ENCODE measurements at places on chromosomes 3 and 15.
A peak's percentile ranks its signal among the peaks of the same experiment; 100 is the strongest.

DNA sequence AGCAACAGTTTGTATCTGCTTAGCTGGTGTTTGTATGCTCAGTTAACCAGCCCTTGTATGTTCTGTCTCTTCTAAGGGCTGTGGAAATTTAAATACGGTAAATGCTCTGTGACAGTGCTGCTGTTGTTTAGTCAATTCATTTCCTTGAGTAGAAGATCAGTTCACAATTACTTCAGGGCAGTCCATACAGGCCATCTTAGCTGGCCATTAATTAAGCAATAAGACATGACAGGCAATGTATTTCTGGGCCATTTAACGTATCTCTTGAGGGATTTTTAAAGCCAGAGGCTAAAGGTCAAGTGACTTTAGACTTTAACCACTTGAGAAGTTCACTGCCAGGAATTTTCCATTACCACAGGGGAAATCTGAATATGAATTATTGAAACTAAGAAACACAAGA is 351.8 kb downstream of the ZIC1 start:
- DNase-seq: no peak

- no peak for DNase-seq
These were observed 113.3 kb downstream of the SMAD6 start for GRCh38 chr15:66815318-66815717.

DNA sequence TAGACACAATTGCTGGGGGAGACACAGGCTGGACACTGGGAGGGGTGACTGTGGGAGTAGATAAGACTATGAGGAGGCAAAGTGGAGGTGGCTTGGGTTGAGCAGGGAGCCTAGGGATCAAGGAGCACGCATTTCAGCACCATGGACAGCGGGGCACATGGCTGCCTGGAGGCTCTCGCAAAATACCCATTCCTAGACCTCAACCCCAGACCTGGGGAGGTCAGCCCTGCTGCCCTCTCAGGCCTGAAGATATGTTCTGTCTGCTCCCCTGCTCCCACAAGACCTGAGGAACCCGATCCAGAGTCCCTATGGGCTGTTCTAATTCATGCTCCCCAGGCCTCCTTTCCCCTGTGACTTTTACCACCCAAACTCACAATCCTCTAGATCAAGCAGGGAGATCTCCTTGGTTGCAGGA is 16.0 kb upstream of the CPEB1 start:
- DNase-seq: peak; percentile 52

DNA sequence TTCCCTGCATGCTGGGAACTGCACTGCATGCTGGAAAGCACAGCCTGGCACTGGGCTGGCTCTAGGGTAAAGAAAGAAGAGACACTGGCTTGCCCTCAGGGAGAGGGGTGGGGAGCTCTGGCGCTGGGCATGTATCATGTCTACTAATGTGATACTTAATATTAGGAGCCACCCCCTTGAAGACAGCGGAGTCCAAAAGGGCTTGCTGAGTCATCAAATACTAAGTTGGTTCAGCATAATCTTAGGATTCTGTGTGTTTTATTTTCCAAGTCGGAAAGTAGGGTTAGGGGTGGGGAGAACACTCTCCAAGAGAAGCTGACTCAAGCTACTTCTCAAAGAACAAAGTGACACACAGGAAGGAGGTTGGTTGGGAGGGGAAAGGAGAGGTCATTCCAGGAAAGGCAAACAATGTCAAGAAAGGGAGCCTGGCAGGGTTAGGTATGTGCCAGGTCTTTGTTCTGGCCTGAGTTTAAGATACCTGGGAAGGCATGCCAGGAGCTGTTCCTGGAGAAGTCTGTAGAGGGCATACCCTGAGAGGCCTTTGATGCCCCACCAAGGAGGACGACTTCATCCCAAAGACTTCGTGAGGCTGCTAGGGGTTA is 237.8 kb upstream of the NR2E3 start:
- no peak for DNase-seq

GRCh38 chr3:82410366-82410765 is 648.9 kb upstream of the GBE1 start:
- DNase-seq: no peak

GRCh38 chr15:71437919-71438318 is 322.6 kb downstream of the THSD4 start:
- DNase-seq: no peak

- no peak for DNase-seq
These were observed 34.0 kb upstream of the LEKR1 start for GRCh38 chr3:156792114-156792513.

DNA sequence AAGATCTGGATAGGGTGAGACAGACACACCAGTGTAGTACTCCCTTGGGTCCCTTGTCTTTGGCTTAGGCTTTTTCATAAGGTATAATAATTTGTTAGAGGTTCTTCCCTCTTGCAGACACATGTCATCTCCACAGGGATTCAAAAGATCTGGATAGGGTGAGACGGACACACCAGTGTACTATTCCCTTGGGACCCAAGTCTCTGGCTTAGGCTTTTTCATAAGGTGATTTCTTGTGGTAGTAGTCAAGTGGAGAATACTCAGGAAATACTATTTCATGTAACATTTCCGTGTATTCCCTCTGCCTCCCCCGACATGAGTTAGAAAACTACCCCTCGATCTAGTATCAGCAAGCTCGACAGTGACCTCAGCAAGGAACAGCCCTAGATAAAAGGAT is 954 bp upstream of the MAPKBP1 start:
- DNase-seq: no peak

GRCh38 chr3:4726549-4726948 is 233.4 kb downstream of the ITPR1 start:
- DNase-seq: no peak

DNA sequence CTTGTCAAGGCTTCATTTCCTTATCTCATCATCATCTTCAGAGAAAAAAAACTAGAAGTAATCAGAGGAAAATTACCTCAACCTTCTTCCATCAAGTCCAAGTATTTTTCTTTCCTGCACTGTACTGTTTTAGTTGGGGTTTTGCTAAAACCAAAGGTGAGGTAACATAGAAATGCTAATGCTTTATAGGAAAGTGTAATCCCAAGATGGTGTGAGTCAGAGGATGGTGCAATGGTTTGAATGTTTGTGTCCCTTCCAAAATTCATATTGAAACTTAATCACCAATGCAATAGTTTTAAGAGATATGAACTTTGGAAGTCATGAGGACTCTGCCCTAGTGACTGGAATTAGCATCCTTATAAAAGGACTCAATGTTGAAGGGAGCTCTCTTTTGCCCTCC is 79.5 kb downstream of the KBTBD8 start:
- DNase-seq: no peak

DNA sequence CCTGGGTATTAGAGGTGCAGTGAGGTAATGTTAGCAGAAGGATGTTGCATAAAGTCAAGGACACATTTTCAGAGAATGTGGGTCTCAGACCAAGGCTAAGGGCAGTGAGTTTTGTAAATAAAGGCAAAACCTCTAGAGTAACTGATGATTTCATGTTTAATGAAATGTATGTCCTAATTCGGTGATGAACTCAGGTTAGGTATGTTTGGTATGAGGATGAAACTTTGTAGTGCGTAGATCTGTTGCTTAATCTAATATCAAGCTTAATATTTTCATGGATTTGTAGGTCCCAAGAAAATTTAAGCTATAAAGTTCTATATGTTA is 3.6 kb downstream of the USP50 start:
- no peak for DNase-seq

DNA sequence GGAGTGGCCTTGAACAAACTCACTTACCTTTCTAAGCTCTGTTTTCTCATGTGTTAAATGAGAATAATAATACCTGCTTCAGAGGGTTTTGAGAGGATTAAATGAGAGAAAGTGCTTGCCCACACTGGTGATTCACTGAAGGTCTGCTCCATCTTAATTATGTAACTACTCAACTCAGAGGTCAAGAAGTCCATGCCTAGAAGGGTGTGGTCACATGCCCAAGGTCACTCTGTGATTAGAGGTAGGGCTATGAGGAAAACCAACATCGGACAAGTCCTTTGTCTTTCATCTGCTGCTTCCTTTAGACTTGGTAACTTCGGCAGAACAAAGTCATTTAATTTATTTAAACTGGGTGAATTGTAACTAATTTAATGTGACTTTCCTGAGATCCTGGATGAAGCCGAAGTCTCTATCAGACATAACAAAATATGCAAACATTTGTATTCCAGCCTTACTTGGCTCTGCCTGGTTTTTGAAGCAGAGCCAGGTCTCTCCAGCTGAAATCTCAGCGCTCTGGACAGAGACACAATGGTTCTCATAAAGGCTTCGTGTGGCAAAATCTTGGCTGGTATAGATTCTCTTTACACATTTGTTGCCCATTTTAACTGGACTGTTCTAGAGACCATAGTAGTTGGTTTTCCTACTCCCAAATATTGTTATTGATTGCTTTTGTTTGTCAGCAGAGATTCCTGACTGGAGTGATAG is 3.0 kb downstream of the CHRNA7 start:
- DNase-seq: no peak

- DNase-seq: no peak
These were observed 176.0 kb upstream of the SLC24A5 start for GRCh38 chr15:47944637-47945288.

- DNase-seq: no peak
These were observed 33.3 kb downstream of the ZNF609 start for GRCh38 chr15:64493641-64494040.

DNA sequence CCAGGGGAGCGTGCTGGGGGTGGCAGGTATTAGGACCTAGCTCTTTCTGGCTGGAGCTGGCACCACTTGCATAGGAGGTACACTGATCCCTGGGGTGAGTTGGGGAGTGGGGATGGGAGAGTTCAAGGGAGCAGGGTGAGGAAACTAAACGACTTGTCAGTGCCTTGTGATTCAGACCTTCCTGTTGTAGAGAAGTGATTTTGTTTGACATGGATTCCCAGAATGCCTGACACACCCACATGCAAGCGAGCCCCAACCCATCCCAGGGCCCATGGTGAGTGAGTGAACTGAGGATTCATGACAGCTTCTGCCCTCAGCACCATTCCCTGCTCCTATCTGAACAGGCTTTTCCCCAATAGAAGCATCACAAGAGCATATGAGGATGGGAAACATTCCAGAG is 15.6 kb upstream of the UBE2Q2 start:
- DNase-seq: no peak

DNA sequence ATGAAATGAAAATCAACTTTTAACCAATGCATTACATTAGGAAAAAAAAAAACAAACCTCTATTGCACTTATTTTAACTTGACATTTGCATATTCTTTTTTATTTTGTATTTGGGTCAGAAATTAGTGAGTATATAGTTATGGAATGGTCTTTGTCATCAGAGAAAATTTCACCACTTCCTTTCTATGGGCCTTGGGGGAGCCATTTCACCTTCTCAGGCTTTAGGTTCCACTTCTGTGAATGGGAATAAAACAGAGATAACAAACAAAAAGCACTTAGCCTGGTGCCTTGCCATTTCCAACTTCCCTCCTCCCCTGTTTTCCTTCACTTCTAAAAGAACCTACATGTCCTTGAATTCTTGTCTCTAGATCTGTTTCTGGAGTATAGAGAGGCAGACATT is 168.0 kb upstream of the STT3B start:
- DNase-seq: no peak

GRCh38 chr3:12895391-12896062 is 54.2 kb upstream of the RPL32 start:
- DNase-seq: no peak

DNA sequence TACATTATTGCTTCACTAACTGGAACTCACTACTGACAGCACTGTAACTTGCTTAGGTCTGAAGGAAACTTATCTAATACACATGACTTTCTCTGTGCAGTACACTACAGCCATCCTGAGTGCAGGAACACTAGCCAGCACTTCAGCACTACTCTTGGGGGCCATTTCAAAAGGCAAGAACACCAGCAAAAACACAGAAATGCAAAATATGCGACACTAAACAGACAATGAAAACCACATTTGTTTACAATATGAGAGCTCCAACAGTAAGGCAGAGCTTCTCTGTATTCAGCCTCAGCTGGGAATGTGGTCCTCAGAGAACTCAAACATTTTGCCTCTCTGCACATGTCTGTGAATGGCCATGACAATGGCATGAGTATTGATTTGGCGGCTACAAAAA is 109.6 kb downstream of the ARRDC4 start:
- DNase-seq: no peak

DNA sequence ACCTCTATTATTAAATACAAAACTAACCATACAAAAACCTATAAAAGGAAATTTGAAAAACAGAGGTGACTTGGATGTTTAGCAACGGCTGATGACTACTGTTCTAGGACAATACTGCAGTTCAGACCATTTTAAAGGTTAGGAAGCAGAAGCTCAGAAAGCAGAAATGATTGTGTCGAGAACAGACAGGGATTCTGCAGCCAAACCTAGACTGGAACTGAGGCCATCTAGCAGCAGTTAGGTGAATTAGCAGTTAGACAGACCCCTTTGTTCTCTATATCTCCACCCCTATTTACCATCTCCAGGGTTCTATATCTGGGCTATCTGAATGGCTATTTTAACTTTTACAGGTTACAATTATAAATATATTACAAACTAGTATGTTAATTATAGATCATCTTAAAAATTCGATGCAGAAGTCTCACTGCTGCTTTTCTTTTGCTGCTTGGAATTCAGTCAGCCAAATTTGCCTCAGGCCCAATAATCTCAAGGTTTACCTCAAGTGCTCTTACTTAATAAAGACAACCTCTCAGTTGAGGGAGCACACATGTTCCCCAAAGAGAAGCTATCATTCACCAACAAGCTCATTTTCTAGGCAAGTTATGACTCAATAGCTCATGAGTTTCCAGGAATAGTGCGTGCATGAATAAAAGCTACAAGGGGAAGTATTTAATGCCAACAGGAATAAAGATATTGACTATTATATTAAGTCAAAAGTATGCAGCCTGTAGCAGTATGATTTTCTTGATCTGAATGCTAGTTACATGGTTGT is 9.3 kb upstream of the IL1RAP start:
- DNase-seq: no peak

Data from activated CD4-positive, alpha-beta T cell treated with anti-CD3 and anti-CD28 coated beads, Interleukin-2, amount 50 U/mL, for 1 hour (primary cell).